ENCODE measurements at places on chromosomes 2 and 18.

DNA sequence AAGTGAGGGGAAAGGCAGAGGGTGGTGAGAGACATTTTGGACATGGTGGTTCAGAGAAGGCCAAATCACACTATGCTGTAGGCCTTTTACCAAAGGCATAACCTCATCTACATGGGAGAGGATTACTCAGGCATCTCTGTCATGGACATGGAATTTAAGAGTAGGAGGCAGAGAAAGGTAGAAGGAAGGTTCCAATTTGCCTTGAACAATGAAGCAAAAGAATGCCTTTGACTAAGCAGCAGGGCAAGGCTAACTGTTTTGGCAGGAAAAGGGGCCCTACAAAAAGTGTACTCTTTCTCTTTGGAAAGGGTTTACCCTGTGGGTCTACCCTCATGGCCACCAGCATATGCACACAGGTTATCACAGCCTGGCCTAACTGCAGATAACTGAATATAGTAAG lies 45.6 kb upstream of the RNU4ATAC start:
- no peak for DNase-seq

- DNase-seq, result no peak
Measured at GRCh38 chr2:96276787-96277499, 10.9 kb downstream of the CIAO1 start.

DNA sequence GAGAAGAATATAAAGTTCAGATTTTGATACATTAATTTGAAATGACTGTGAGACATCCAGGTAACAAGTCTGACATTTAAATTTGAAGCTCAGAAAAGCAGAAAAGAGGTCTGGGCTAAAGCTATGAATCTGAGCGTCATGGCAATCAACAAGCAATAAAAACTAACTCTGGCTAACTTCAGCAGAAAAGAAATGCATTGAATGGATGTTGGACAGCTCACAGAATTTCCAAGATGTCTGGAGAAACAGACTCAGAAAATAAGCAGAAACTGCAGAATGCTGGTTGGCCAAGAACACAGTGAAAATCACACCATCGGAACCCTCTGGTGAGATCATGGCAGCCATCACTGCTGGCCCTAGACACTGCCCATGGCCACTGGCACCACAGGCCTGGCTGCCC lies 366.6 kb downstream of the METTL4 start:
- no peak for DNase-seq

- DNase-seq, result no peak
Measured at GRCh38 chr2:181847198-181847556, 44.4 kb upstream of the ITPRID2 start.

- no peak for DNase-seq
Measured at GRCh38 chr18:79314838-79315388, 80.8 kb upstream of the NFATC1 start.
